ENCODE measurements at places on chromosomes 6 and 20.
A peak's percentile ranks its signal among the peaks of the same experiment; 100 is the strongest.

- DNase-seq, result no peak
Observed at GRCh38 chr6:151490996-151491395, 2.8 kb upstream of the CCDC170 start.

GRCh38 chr20:3082306-3082951 is 2.1 kb downstream of the AVP start:
- no peak for DNase-seq

- no peak for DNase-seq
Observed at GRCh38 chr20:49591217-49591865, 23.4 kb upstream of the PTGIS start.

- no peak for DNase-seq
Observed at GRCh38 chr6:30349421-30350177, 4.6 kb downstream of the RPP21 start.

DNA sequence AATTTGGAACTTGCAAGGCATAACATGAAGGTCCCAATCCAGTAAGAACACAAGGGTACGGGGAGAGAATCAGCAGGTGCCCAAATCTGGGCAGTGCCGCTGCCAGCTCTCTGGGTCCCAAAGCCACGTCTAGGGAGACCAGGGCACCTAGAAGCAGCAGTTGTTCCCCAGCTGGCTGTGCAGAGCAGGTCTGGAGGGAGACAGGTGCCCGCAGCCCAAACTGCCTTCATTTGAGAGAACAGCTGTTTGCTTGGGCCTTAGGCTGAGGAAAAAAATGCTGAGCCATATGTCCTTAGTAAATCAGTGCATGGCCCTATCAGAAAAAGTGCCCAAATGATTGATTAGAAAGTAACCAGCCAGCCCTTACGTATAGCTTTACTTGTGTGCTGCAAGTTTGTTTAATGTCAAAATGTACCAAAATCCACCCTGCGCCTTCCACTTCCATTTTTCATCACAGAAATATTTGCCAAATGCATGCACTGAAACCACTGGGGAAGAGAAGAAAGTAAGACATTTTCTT is 9.1 kb upstream of the PRELID3B start:
- DNase-seq, result no peak

GRCh38 chr6:52546192-52546591 is 30.7 kb downstream of the TRAM2 start:
- DNase-seq, result no peak

DNA sequence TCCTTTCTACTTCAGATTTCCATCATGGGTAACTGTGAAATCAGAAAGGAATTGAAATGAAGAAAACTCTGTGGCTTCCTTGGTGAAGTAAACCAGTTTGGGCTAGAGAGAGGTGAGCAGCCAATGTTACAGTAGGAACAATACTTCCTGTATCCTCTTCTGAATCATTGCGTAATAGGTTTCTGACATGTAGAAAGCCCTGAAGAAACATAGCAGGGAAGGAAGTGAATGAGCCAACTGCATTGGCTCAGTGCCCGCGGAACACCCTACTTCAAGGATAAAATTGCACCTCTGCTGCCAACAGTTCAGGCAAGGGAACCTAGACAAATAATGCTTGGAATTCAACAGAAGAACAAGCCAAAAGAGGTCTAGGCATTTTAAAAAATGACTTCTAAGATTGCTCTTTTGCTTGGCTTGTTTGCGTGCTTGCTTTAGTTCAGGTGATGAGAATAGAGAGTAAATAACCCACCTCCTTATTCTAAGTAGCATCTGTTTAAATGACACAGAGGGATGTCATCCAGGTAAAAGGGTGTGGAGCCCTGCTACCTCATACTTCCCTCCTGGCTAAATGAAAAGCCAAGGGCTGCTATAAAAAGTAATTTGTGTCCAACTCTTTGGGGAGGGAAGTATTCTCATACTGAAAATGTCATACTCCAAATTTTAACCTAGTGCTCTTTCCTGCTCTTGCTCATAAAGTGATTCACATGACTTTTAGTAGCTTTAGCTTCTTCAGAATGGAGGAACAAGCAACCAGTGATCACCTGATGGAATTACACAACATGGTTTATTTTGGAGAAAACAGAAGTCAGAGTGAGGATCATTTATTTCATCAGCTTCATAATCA is 30.0 kb upstream of the AKIRIN2 start:
- peak; percentile 92 for DNase-seq

DNA sequence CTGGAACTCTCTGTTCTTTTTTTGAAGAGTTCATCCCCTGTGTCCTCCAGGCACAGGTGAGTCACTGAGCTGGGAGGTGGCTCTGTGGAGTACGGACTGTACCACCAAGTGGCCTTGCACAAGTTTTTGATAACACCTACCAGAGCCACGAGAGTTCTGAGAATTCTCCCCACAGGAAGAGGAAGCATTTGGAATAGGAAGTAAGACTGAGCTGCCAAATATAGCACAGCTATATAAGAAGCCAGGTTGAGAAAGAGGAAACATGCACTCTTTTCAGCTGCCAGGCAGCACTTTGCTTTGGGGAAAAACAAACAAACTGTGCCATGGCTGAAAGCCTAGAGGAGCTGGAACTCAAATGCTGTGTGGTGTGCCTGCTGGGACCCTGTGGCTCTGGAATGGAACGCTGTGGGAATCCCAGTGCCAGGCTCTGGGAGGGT is 70.8 kb upstream of the RIPOR2 start:
- peak; percentile 77 for DNase-seq

GRCh38 chr6:22766979-22767378 is 197.6 kb downstream of the HDGFL1 start:
- no peak for DNase-seq

GRCh38 chr6:56440551-56440981 is 193.2 kb upstream of the COL21A1 start:
- no peak for DNase-seq

- DNase-seq, result peak; percentile 72
Observed at GRCh38 chr20:47727170-47727880, 58.0 kb downstream of the SULF2 start.

DNA sequence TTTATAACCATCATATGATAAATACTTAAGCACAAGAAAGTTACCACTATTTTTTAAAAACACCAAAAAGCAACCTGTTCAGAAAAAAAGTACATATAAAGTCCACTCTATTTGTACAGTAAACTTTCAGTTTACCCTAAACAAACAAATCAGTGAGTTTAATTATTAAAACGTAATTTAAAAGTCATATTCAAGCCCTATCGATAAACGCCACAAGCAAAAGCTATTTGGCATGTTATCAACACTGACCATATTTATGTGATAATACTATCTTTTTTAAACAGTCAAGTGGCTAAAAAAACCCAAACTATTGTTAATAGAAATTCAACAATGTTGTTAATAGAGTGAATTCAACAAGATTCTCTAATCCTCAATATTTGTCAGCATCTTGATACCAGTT is 1.9 kb downstream of the KATNA1 start:
- no peak for DNase-seq

GRCh38 chr20:47719211-47719610 is 66.1 kb downstream of the SULF2 start:
- no peak for DNase-seq

DNA sequence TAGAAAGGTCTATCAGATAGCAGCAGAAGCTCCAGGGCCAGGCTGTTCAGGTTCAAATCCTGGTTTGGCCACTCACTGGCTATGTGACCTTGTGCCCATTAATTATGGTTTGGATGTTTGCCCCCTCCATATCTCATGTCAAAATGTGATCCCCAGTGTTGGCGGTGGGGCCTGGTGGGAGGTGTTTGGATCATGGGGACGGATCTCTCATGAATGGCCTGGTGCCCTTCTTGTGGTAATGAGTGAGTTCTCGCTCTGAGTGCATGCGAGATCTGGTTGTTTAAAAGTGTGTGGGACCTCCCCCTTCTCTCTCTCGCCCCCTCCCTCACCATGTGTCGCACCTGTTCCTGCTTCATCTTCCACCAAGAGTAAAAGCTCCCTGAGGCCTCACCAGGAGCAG is 240.9 kb downstream of the LRFN2 start:
- DNase-seq, result no peak

DNA sequence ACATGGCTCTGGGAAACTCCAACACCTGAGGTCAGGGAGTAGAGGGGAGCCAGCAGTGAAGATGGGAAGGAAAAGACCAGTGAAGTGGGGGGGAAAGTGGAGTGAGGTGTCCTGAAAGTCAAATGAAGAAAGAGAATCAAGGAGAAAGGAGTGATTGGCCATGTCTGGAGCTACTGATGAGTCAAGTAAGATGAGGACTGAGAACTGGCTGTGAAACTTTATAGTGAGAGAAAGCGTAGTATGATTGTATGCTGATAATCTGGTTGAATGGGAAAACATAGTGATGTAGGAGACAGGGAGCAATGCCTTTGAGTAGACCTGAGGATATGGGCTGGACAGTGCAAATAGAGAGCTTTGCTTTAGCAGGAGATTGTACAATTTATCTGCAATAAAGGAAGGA is 183.6 kb upstream of the GMDS start:
- no peak for DNase-seq

DNA sequence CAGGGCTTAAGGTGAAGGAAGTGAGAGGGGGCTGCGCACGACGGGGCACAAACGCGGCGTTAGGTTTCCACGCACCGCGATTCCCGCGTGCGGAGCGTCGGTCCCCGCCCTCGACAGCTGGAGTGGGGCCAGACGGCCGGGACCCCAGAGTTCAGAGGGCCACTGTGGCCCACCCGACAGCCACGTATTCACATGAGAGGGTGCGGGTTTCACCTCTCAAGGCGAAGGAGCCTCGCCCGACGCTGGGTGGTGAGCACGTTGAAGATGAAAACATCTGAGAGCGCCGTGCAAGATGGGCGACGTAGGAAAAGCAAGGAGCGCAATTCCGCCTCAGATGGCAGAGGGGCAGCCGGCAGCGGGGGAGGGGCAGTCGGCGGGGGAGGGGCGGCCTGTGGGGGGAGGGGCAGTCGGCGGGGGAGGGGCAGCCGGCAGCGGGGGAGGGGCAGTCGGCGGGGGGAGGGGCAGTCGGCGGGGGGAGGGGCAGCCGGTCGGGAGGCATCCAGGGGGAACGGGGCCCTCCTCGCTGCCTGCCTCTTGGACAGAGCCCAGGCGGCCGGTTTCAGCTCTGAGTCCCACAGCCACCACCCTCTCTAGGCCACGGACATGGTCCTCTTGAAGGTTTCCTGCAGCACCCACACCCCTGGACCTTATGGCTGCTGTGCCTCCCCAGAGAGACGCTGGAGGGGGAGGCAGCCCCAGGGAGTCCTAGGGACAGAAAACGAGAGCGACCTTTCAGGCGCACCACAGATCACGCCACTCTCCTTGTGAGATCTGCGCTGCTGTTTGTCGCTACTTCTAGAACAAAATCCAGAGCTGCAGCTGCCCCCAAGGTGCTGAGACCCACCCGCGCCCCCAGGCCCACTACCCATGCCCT is 113.7 kb downstream of the DLL1 start:
- no peak for DNase-seq

GRCh38 chr6:49342410-49342809 is 120.6 kb downstream of the MMUT start:
- no peak for DNase-seq

- DNase-seq, result no peak
Observed at GRCh38 chr6:87628424-87628823, 38.5 kb downstream of the ORC3 start.

- no peak for DNase-seq
Observed at GRCh38 chr6:144334150-144334708, 49.1 kb downstream of the UTRN start.

GRCh38 chr6:33609528-33609927 is 11.6 kb upstream of the ITPR3 start:
- peak; percentile 74 for DNase-seq

DNA sequence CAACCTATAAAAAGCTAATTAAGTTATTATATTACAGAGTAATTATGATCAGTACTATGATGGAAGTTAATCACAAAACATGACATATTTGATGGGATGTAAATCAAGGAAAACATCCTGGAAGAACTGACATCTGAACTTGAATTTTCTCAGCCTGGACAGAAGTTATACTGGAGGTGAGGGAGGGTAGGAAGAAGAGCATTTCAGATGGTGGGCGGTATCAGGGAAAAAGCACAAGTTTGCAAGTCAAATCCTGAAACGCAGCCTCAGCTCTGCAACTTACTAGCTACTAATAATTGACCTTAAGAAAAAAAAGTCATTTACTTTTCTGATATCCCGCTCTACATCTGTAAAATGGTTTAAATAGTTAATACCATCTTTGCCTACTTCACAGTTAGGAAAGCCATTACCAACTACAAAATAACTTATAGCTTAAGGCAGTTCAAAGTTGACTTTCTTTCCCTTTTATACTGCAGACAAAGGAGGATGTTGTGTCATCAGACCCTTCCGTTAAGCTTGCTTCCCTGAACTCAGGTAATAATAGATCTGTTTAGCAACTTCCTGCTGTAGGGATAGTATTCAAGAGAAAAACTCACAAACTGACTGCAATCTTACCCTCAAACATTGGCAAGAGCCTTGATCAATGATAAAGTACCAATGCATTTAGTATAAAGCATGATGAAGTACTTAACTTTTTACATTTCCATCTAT is 21.0 kb downstream of the NOL7 start:
- no peak for DNase-seq

DNA sequence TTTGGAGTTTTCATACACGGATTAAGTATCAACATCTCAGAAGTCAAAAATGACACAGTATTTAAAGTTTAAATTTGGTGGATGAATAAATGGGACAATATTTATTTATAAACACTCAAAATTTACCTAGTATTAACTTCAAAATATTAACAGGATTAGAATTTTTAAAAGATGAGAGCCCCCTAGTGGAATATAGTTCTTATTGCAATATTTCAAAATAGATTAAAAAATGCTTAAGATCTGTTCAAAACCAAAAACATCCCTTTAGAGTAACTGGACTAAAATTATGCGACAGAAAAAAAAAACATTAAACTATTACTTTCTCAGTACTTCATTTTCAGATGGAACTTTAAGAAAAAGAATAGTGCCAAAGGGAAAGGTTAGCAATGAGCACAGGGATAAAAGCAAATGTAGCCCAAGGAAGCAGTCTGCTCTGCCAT is 56.6 kb downstream of the SNX14 start:
- DNase-seq, result no peak

GRCh38 chr6:23096876-23097275 is 527.5 kb downstream of the HDGFL1 start:
- no peak for DNase-seq

- no peak for DNase-seq
Observed at GRCh38 chr6:122432816-122433215, 33.4 kb downstream of the HSF2 start.

- no peak for DNase-seq
Observed at GRCh38 chr6:158978757-158979156, 21.2 kb downstream of the RSPH3 start.

DNA sequence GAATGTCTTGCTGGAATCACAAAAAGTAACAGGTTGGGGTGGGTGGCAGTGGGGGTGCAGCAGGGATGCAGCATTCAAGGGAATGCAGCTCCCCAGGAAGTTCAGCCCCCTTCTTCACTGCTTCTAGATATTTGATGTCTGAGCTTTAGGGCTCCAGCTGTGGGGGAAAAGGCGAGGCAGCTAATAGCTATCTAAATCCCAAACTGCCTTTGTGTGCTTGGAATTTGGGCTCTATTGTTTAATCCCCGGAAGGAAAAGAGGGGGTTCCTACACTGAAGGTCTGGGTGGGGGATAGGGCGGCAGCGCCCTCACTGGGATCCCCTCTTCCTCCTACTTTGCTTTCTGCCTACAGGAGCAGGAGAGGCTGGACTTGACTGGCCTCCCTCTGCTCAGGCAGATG is 116.5 kb downstream of the SOBP start:
- DNase-seq, result no peak

Measured in tibial artery (tissue), 4 donors.